NCI-H1105 (cell line): ENCODE measurements at places on chromosomes 2 and 18.
A peak's percentile ranks its signal among the peaks of the same experiment; 100 is the strongest.

- peak; percentile 94 for DNase-seq
Measured at GRCh38 chr2:38602732-38603401, at the start of gene HNRNPLL. Gene HNRNPLL, minus strand, starts transcription at chr2:38602928. Its CDS starts 302 bp downstream, at chr2:38602626.

GRCh38 chr2:85734942-85735608 lies 18.7 kb upstream of the ATOH8 start:
- no peak for DNase-seq

- DNase-seq: no peak
Measured at GRCh38 chr2:207914716-207915115, 110.6 kb downstream of the PLEKHM3 start.

- DNase-seq: no peak
Measured at GRCh38 chr18:42891705-42892104, 223.8 kb downstream of the RIT2 start.

GRCh38 chr2:196586511-196586991 lies 53.0 kb upstream of the CCDC150 start:
- no peak for DNase-seq

DNA sequence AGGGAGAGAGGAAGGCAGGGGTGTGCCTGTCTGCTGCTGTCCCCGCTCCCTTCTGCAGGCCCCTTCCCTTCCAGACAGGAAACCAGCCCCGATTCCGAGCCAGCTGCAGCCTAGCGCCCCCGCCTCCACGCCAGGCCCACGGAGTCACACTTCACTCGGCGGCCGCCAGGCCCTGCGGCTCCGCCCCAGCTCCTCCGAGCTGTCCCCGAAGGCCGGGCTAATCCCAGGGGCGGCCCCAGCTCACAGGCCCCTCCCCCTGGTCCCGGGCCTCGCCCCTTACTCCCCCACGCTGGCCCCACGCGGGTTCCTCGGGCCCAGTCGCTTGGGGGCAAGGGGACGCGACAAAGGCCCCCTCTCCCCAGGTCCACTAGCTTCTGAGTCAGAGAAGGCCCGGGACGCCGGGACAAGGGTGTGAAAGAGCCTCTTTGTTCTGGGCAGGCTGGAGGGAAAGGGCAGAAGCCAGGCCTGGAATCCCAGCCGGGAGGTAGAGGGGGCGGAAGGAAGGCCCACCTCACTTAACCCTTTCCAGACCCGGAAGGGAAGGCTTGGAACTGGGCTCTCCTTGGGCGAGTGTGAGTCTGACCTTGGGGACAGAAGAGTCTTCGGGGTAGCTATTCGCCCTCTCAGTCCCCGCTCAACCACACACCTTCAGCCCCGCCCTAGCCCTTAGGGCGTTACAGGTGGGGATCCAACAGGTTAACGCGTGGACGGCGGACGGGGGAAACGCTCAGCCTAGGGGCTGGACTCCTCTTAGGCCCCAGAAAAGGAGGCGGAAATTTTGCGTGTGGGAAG lies 1.2 kb downstream of the RTKN start:
- DNase-seq: peak; percentile 89

DNA sequence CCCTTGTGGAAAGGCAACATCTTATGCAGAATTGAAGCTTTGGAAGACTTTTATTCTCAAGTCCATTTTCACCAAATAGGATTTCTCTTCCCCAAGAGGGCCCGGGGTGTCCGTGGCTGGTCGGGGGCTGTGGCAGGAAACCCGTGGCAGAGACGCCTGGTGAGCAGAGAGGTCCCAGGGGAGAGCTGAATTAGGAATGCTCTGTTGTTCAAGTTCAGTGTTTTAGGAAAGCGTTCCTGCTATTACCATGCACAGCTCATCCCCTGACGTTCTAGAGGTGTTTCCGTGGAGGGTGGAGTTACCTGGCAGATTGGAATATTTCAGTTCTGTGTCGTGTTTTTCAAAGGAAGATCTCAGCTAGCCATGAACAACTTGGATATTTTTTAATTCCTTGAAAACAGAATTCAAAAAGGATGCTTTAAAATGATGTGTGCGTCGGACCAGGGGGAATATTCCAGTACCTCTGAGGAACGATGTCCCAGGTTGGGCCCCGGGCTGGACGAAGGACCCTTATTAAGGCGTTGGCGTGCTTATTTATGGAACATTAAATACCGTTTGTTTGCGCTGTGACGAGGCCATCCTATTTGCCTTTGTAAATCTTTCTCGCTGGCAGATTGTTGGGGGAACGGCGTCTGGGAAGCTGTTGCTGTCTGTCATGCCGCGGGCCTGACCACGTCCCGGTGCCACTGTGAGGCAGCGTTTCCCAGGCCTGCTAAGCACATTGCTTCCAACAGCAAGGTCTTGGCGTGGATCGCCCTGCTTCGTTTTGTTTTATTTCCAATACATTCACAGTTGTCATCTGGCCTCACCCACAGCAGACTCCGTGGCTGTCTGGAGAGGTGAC lies 8.2 kb downstream of the NFATC1 start:
- DNase-seq: no peak

DNA sequence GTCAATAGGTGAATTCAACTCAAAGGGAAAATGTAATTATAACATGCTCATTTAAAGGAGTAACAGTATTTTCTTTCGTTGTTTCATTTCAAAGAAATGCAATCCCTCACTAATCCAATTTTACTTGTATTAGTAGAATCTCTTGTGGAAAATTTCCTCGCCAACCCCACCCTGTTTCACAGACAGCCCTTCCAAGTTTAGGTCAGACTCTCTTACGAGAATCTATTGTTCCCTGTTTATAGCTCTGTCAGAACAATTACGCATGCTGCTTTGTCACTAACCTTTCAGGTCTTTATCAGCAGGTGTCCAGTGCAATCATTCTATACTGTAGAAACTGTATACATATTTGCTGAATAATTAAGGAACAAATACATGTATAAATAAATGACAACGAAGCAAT lies 657.8 kb upstream of the LINC00305 start:
- no peak for DNase-seq

DNA sequence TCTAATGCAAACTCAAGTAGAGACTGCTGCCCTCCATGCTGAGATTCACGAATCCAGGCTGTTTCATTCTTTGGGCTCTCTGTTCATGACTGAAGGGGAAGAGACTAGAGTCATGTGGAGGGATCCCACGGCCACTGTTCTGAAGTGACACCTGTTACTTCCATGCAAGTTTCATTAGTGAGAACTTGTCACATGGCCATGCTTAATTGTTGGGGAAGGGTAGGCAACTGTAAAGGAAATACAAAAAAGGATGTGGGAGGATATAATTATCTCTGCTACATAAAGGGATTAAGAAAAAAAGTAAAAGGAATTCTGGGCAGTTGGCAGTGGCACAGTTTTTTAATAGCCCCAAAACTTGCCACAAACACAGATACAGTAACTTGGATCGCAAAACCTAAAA lies 28.0 kb upstream of the PSME4 start:
- DNase-seq: no peak

- DNase-seq: no peak
Measured at GRCh38 chr18:77870199-77870598, 620.6 kb downstream of the GALR1 start.

- DNase-seq: no peak
Measured at GRCh38 chr18:74797577-74798151, 200.0 kb downstream of the ZNF407 start.

DNA sequence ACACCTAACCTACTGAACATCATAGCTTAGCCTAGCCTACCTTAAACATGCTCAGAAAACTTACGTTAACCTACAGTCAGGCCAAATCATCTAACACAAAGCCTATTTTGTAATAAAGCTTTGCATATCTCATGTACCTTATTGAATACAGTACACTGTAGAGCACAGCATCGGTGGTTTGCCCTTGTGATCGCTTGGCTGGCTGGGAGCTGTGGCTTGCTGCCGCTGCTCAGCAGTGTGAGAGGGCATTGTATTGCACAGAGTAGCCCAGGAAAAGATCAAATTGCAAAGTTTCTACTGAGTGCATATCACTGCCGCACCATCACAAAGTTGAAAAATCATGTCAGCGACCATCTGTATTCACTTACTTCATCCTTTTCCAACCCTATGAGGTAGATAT lies 62.3 kb upstream of the NCK2 start:
- DNase-seq: no peak

- DNase-seq: no peak
Measured at GRCh38 chr2:225615514-225615913, 216.0 kb downstream of the NYAP2 start.

- DNase-seq: no peak
Measured at GRCh38 chr2:134447669-134448068, 193.8 kb downstream of the MGAT5 start.

DNA sequence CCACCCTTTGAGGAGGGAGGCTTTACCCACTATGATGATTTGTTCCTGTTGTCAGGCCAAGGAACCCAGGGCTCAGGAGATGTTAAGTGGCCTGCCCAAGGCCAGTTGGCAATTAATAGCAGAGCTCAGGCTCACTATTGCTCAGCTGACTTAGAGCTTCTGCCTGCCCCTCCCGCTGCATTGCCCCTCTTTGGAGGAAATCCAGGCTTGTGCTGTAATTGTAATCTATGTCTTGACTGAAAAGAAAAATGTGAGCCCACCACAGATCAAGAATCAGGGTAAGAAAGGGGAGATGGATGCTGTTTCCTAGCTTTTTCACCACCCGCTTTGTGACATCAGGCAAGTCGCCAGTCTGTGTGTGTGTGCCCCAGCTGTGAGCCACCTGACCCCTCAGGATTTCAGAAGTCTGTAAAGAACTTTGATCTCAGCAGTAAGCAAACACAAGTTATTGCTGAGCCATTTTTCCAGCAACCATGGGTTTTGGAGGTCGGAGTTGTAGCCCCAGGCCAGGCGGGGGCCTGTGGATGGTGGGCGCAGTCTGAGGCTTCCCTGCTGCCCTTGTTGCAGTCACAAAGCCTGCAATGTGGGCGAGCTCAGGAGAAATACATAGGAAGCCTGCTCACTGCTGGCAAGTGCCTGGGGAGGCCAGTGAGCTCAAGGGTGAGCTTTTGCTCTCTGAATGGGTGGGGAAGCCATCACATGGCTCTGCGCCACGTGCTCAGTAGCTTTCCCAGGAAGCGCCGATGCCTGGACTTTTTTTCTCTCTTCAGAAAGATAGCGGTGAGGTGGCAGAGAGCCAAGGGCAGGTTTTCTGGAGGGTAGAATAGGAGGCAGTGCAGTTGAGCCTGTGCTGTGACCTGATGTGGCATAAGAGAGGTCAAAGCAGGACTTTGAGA lies 6.1 kb downstream of the CABLES1 start:
- peak; percentile 45 for DNase-seq

DNA sequence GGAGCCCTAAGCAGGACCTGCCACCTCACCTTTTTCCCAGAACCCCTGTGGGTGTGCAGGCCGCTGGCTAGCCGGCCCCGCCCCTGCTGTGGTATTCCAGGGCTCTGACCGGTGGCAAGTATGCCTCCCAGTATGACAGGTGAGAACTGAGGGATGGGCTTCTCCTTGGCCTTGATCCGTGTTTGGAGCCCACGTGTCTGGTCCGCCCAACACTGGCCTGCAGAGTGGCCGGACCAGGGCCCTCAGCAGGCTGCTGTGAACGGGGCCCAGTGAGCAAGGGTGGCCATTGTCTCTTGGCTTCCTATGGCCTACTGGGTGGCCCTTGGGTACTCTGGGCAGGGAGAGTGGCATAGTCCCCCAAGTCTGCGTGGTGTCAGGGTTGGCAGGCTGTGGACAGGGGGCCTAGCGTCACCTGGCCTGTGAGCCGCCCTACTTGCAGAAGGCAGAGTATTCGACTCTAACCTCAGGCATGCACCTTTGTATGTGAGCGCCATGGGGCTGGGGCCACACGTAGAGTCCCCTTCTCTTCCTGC lies 1.8 kb downstream of the RNPEPL1 start:
- DNase-seq: no peak

- no peak for DNase-seq
Measured at GRCh38 chr2:241154915-241155314, 4.6 kb downstream of the PPP1R7 start.

DNA sequence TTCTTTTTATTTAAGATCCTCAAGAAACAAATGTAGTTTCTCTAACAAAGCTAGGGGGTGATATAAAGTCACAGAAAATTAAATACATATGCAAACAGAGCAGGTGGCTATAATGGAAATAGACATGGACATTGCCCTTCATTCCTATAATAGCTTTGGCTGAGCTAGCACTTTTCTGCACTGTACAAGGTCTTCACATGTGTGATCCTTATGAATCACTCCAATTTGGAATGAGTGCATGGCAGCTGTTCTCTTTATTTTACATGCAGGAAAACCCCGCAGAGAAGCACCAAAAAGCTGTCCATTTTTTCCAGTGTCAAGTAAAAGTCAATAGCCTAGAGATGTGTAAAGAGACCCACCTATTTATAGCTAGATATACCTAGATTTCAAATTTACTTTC lies 747.4 kb upstream of the SLC8A1 start:
- DNase-seq: no peak

GRCh38 chr2:25822190-25823117 lies 55.8 kb downstream of the ASXL2 start:
- DNase-seq: peak; percentile 29

- DNase-seq: no peak
Measured at GRCh38 chr2:192007581-192008228, 160.8 kb upstream of the CAVIN2 start.

- no peak for DNase-seq
Measured at GRCh38 chr2:97931118-97931857, 64.5 kb downstream of the TMEM131 start.

DNA sequence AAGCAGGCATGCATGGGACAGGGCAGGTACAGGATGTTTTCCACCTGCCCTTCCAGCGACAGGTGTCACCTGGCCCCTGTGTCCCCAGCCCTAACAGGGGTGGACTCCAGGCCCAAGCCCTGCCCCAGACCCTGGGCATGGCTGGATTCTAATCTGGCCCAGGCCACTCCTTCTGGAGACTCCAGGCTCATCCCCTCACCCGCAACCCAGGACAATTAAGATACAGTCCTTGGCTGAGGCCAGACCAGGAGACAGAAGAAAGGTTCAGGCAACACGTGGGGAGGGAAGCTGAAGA lies 9.5 kb downstream of the BIN1 start:
- DNase-seq: no peak

GRCh38 chr2:165889158-165889557 lies 64.4 kb downstream of the TTC21B start:
- DNase-seq: no peak

GRCh38 chr18:35770376-35771014 lies 189.0 kb downstream of the GALNT1 start:
- no peak for DNase-seq

DNA sequence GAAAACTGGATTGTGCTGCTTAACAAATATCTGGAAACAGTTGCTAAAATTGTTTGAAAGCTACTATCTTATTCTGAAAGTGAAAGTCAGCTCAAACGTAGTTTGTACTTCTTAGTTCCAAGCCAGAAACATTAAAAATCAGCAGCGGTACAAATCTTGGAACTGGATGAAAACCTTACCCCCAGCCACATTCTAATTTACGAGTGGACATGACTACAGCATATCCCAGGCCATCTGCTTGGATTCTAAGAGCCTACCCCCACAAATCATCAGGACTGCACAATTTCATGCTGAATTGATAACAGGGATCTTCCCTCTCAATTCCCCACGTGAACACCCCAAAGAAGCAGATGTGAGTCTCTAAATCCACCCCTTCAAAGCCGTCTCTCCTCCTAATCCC lies 158.7 kb upstream of the NCKAP5 start:
- DNase-seq: no peak

GRCh38 chr2:127163921-127164320 lies 56.2 kb downstream of the CYP27C1 start:
- no peak for DNase-seq

GRCh38 chr2:190465060-190465459 lies 56.9 kb downstream of the MFSD6 start:
- DNase-seq: no peak
